ENCODE measurements at places on chromosomes 6 and 20. TPM values are rescaled to one million over a fixed set of nuclear protein-coding genes. Genes with fewer than 3 reads are reported as not detected.
A peak's percentile ranks its signal among the peaks of the same experiment; 100 is the strongest.

Gene ECHDC1
- total RNA-seq = 43.5 TPM

Gene MEI4
- total RNA-seq = 0.45 TPM

Gene TRAPPC3L
- total RNA-seq = not detected

Gene SYCP2
- 1.2 TPM for total RNA-seq

Gene RAB22A
- 10.1 TPM for total RNA-seq

Gene OTOR
- not detected for total RNA-seq

Gene GHRH
- not detected for total RNA-seq

- no peak for DNase-seq
- H3K27me3 ChIP-seq = peaks cover 25% of the 10 kb centered on the region
- peaks cover 3% of the 10 kb centered on the region for H3K4me1 ChIP-seq
- H3K4me3 ChIP-seq = peak overlapping the region; percentile 96
Observed at GRCh38 chr6:132511210-132511830, 1.6 kb downstream of the STX7 start.

DNA sequence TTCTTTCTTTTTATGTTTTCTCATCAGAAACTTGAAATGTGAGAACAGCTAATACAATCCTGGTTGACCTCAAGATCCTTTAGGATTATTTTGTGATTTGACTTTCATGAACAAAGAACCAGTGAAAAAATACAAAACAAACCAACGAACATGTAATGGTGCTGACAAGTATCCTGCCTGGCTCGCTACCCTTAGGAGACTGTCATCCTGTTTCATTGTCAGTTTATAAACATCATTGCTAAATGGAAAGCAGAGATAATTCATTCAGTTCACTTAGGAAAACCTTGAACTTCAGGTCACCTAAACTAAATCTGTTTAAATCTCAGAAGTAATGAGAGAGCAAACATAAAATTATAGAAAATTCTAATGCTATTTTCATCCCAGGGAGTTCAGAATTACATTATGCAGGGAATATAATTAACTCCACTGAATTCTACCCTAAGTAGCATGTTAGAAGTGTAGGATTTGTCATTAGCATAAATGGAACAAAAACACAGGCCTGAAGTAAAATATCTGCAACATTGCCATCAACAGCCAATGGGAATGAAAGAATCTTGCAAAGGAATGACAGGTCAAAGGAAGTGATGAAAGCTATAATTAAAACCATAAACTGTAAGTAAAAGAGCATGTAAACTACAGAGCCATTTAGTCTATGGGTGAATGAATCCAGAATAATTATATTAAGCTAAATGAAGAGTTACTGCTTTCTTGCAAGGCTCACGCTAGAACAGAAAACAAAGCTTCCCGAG, 401.2 kb upstream of the MANEA start:
- DNase-seq = no peak
- H3K4me1 ChIP-seq = no peaks in the 10 kb centered on the region
- H3K27me3 ChIP-seq = no peaks in the 10 kb centered on the region
- no peak overlapping the region for H3K4me3 ChIP-seq
- no peak overlapping the region for H3K27ac ChIP-seq
- no peaks in the 10 kb centered on the region for H3K36me3 ChIP-seq

- H3K4me1 ChIP-seq = no peaks in the 10 kb centered on the region
- H3K36me3 ChIP-seq = peaks cover 4% of the 10 kb centered on the region
- no peak overlapping the region for H3K27ac ChIP-seq
- no peak overlapping the region for H3K4me3 ChIP-seq
Observed at GRCh38 chr20:25203871-25204320, 8.4 kb downstream of the ENTPD6 start.

DNA sequence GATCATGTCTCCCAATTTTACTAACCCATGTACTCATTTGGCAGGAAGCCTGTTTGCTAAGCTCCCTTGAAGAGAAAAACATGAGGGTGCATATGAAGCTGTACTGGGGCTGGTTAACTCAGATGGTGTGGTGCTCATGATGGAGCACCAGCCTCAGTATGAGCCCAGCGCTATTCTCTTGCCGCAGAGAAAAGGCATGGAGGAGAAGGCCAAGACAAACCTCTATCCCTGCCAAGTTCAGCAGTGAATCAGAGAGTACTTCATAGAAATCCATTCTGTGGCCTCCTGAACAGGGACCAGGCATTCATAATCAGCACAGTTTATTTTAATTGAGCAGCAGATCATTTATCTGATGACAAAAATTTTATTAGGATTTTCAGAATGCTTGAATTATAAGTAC, 398.1 kb downstream of the LMBRD1 start:
- H3K27me3 ChIP-seq = no peaks in the 10 kb centered on the region
- H3K36me3 ChIP-seq = no peaks in the 10 kb centered on the region
- no peak for DNase-seq
- H3K4me3 ChIP-seq = no peak overlapping the region

DNA sequence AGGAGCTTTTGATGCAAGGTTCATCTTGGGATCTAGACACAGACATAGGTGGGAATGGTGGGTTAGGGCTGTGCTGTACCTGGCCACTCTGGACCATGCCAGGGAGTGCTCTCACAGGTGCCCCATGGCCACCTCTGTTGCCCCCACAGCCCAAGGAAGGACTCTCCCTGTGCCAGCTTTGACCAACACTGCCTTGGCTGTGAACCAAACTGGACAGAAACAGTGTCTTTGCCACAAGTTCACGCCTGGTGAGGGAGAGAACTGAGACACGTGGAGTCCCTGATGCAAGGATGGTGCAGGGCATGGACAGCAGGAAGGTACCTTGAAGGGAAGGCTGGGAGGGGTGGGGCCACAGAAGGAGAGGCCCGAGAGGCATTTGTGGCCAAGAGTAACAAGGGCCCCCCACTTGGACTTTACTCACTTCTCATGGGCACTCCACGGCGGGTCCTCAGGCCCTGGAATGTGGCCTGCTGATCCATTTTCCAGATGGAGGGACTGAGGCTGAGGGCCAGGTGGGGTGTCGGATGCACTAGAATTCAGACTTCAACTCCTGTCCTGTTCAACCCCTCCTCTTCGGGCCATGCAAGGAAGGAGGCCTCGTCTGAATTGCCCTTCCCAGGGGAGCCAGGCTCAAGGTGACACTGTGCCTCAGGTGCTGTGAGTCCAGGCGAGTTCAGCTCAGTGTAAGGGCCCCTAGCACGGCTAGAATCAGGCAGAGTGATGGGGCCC, 103.3 kb downstream of the YTHDF1 start:
- peaks cover 46% of the 10 kb centered on the region for H3K27me3 ChIP-seq
- no peak for DNase-seq
- H3K36me3 ChIP-seq = no peaks in the 10 kb centered on the region
- H3K27ac ChIP-seq = no peak overlapping the region

- no peaks in the 10 kb centered on the region for H3K36me3 ChIP-seq
- no peak overlapping the region for H3K27ac ChIP-seq
- H3K4me1 ChIP-seq = no peaks in the 10 kb centered on the region
- H3K27me3 ChIP-seq = no peaks in the 10 kb centered on the region
Observed at GRCh38 chr20:55242853-55243252, 762.5 kb downstream of the CBLN4 start.

DNA sequence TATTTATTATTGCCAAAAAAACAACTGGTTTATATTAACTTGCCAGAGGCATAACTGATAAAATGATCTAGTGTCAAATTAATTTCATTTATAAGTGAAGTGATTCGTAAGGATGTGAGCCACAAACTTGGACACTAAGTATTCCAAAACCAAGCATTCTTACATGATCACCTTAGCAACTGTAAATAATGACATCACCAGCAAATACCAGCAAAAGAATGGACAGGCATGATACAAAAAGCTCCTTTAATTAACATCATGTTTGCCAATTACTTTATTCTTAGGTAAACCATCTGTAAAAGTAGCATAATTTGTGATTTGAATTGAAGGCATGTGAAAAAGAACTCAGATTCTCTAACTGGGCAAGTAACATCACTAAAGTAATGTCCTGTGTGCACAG, 17.2 kb upstream of the FNDC1 start:
- H3K4me1 ChIP-seq = no peaks in the 10 kb centered on the region
- no peaks in the 10 kb centered on the region for H3K27me3 ChIP-seq
- H3K4me3 ChIP-seq = no peak overlapping the region

DNA sequence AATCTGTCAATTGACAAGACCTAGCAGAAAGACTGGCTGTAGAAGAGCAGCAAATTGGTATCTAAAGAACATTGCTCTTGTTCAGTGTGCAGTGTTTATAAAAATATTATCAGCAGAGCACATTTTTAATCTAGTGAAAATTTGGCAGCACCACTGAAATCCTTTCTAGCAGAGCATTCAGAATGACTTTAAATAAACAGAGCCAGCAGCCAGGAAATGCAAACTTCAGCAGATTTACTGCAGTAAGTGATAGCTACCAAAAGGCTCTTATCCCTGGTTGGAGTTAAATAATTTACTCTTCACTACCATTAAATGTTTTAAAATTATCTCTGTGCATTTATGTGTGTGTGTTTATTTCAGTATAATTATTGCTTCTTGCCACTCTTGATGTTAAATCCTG, 590.9 kb upstream of the CITED2 start:
- H3K36me3 ChIP-seq = no peaks in the 10 kb centered on the region
- H3K4me1 ChIP-seq = peaks cover 9% of the 10 kb centered on the region
- no peak overlapping the region for H3K4me3 ChIP-seq
- H3K27ac ChIP-seq = no peak overlapping the region

DNA sequence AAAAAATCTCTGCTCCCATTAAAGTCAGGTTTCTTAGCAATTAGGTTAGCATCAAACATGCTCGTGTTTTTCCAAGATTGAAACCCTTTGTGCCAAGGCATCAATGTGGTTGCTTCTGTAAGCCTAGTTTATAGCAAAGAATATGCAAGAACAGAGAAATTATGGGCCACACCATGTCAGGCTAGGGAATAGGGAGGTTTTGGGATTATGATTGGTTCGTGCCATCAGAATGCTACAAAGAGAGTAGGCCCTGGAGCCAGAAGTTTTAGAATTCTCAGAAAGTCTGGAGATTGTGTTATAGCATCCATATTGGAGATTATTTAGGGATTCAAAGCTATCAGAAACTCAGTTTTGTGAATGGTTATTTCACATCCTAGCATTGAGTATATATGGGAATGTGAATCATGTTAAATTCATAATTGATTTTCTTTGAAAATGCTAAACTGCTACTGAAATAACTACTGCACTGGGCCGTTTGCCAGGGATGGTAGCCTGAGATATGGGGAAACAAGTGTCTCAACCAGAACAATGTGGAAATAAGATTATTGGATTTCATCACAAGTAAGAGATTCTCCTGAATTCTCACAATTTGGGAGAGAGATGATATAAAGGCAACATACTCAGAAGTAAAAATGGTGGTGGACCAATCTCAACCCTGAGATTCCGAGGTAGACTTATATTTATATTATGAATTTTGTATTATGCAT, 45.3 kb downstream of the ZNF292 start:
- H3K4me1 ChIP-seq = no peaks in the 10 kb centered on the region
- DNase-seq = no peak
- no peak overlapping the region for H3K27ac ChIP-seq
- no peaks in the 10 kb centered on the region for H3K27me3 ChIP-seq
- peaks cover 10% of the 10 kb centered on the region for H3K36me3 ChIP-seq

DNA sequence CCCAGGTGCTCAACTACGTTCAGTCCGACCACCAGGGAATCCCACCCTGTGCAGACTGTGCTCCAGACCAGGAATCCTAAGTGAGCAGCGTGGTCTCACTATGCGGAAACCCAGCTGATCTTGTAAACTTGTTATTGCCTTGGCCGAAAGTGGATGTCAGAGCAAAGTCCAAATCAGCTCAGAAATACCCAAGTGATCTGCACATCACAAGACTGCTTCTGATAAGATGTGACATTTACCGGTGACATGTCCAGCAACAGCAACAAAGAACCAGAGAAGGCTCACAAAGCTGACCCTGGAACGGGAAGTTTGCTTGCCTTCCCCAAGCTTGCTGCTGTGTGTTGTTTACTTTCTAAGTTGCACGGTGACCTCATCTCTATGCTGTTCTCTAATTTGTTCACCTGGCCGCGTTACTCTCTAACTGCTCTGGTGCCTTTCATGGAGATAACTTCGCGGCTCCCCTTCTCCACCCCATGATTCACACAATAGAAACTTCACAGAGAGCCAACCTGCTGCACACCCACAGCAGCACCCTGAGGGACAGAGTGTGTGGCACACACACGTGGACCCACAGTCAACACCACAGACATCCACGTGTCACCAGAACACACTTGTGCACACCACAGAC, 1.7 kb downstream of the BNIP5 start:
- no peaks in the 10 kb centered on the region for H3K4me1 ChIP-seq
- DNase-seq = peak; percentile 38
- no peak overlapping the region for H3K27ac ChIP-seq
- peaks cover 23% of the 10 kb centered on the region for H3K27me3 ChIP-seq
- H3K4me3 ChIP-seq = no peak overlapping the region
- H3K36me3 ChIP-seq = no peaks in the 10 kb centered on the region

DNA sequence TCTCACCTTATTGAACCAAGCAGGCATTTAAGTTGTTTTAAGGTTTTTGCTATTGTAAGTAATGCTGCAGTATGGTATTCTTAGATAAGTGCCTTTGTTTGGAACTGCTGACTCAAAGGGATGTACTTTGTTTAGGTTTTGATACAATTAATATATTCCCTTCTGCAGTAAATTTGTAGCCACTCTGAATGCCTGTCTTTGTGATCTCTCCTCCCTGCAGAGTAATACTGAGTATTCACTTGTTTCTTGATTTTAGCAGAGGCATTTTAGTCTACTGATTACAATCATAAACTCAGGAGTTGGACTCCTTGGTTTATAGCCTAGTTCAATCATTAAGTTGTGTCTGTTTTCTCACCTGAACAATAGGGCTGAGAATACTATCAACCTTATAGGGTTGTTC, 13.4 kb downstream of the CDS2 start:
- H3K4me1 ChIP-seq = peaks cover 12% of the 10 kb centered on the region
- no peak for DNase-seq
- no peak overlapping the region for H3K27ac ChIP-seq
- peaks cover 15% of the 10 kb centered on the region for H3K36me3 ChIP-seq

DNA sequence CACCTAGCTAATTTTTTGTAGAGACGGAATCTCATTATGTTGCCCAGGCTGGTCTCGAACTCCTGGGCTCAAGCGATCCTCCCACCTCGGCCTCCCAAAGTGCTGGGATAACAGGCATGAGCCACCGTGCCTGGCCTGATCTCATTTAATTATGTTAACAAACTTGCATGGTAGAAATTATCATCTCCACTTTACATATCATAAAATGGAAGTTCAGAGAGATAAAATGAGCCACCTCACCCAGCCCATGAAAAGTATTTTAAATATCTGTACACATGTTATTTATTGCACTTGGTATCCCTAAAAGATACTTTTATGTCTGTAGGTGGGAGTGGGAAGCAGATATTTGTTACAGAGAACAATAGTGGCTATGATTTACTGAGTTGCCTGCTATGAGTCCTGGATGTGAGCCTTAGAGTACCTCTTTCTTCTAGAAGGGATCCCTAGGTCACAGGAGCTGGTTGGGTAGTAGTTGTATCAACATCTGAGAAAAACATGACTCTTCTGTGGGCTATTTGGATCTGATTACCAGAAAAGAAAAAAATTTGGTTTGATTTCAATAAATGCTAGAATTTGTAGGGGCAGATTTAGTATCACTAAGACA, 52.4 kb upstream of the EIF2S2 start:
- no peak overlapping the region for H3K27ac ChIP-seq
- H3K4me1 ChIP-seq = no peaks in the 10 kb centered on the region
- H3K4me3 ChIP-seq = no peak overlapping the region
- no peaks in the 10 kb centered on the region for H3K27me3 ChIP-seq
- DNase-seq = no peak
- H3K36me3 ChIP-seq = no peaks in the 10 kb centered on the region

- no peak overlapping the region for H3K4me3 ChIP-seq
- no peaks in the 10 kb centered on the region for H3K27me3 ChIP-seq
- H3K4me1 ChIP-seq = no peaks in the 10 kb centered on the region
- DNase-seq = no peak
Observed at GRCh38 chr6:126581316-126581715, 241.4 kb downstream of the CENPW start.

Measured in endodermal cell (in vitro differentiated cells).